ENCODE measurements at places on chromosomes 6 and 20. TPM values are rescaled to one million over a fixed set of nuclear protein-coding genes. Genes with fewer than 3 reads are reported as not detected.

GRCh38 chr6:27865850-27866356 is 46.3 kb downstream of the OR2B2 start:
- no peak for DNase-seq

Gene CST5
- polyA plus RNA-seq = 0.52 TPM

DNA sequence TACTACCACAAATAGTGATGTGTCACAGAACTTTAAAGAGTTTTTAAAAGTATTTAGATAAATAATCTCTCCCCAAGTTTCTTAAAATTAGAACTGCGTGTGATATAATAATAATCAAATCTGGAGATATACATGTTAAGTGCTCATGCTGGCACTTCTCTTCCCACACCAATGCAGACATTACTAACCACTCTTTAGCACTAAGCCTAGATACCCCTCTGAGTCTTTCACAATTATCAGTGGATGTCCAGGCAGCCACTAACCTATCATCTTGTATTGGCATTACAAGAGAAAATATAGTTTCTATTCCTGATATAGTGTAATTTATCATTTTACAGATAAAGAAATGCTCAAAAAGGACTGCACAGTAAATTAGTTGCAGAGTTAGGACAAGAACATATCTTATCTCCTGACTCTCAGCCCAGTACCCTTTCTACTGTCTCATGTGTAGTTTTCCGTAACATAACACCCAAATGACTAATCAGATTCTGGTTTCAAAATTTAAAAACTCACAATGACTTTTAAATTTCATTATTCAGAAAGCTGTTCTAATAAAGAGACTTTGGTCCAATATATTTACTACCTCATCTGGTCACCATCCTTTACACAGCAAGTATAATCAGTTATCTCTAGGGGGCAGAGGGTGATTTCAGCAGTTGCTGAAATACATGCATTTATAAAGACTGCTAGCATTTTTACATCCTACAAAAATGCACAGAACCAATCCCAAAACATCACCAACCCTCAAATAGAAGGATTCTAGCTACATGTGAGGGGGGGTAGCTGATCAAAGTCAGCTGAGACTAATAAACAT is 215.5 kb upstream of the MCHR2 start:
- no peak for DNase-seq

- DNase-seq = no peak
Measured at GRCh38 chr6:31268369-31268765, 3.5 kb downstream of the HLA-C start.

- DNase-seq = no peak
Measured at GRCh38 chr20:57932227-57932864, 222.5 kb upstream of the PMEPA1 start.

- DNase-seq = no peak
Measured at GRCh38 chr20:49484180-49485140, 2.0 kb upstream of the KCNB1 start.

- no peak for DNase-seq
Measured at GRCh38 chr6:130381459-130382380, 15.9 kb downstream of the TMEM200A start.

All from left renal pelvis (tissue), 4 donors.